ENCODE measurements at places on chromosomes 12 and 14. TPM values are rescaled to one million over a fixed set of nuclear protein-coding genes. Genes with fewer than 3 reads are reported as not detected.

DNA sequence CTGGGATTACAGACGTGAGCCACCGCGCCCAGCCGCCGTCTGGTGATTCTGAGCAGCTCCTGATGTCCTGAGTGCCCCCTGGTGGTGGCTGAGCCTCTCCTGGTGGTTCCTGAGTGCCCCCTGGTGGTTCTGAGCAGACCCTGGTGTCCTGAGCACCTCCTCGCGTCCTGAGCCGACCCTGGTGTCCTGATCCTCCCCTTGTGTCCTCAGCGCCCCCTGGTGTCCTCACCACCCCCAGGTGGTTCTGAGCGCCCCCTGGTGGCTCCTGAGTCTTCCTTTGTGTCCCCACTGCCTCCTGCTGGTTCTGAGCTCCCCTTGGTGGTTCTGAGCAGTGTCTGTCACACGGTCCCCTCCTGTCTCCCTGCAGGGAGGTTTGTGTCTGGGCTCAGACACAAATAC lies 1304.9 kb downstream of the TMEM121 start:
- no peak for DNase-seq

DNA sequence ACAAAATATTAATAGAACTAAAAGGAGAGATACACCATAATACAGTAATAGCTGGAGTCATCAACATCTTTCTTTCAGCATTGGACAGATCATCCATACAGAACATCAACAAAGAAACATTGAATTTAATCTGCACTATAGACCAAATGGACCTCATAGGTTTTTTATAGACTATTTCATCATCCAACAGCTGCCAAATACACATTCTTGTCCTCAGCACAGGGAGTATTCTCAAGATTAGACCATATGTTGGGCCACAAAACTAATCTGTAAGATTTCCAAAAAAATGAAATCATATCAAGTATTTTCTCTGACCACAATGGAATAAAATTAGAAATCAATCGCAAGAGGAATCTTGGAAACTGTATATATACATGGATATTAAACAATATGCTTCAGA lies 86.9 kb downstream of the FSCB start:
- peak; percentile 44 for DNase-seq

- no peak for DNase-seq
These were observed 111.5 kb upstream of the ATXN7L3B start for GRCh38 chr12:74426091-74426490.

- peak; percentile 31 for DNase-seq
These were observed 5.7 kb upstream of the KLRK1 start for GRCh38 chr12:10395390-10395998.

DNA sequence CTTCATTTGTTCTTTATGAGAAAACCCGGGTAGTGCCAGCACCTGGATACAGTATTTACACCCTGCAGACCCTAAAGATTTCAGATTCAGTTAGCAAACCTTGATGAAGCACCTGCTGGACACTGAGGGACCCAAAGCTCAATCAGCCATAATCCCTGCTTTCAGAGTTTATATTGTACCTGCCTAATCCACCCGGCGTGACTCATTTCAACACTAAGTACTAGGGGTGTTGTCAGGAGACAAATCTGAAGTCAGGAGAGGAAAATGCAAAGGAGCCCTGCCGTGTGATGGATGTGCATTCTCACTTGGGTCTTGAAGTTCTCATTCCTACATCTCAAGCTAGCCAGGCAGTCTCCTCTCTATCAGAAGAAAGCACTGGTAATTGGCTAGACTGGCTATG lies 176.7 kb upstream of the BCL2L14 start:
- no peak for DNase-seq

- DNase-seq: no peak
These were observed 175.3 kb downstream of the KIF26A start for GRCh38 chr14:104313674-104314073.

- no peak for DNase-seq
These were observed 130.8 kb downstream of the LLPH start for GRCh38 chr12:65999564-66000280.

ZDHHC22 gene
- polyA plus RNA-seq: not detected

DNA sequence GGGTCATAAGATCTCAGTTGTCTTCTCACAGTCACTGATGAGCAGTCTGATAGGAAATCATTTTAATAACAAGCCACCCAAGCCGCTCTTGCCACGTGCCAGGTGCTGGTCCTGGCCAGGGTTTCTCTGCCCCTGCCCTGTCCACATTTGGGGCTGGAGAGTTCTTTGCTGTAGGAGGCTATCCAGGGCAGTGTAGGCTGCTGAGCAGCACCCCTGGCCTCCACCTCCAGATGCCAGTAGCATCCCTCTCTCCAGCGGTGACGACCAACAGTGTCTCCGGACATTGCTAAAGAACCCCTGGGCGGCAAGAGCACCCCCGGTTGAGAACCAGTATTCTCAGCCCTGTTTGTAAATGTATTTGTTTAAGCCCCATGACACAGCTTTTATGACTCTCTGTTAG lies 243.7 kb downstream of the GLT1D1 start:
- no peak for DNase-seq

OTX2 gene
- not detected for polyA plus RNA-seq

DNA sequence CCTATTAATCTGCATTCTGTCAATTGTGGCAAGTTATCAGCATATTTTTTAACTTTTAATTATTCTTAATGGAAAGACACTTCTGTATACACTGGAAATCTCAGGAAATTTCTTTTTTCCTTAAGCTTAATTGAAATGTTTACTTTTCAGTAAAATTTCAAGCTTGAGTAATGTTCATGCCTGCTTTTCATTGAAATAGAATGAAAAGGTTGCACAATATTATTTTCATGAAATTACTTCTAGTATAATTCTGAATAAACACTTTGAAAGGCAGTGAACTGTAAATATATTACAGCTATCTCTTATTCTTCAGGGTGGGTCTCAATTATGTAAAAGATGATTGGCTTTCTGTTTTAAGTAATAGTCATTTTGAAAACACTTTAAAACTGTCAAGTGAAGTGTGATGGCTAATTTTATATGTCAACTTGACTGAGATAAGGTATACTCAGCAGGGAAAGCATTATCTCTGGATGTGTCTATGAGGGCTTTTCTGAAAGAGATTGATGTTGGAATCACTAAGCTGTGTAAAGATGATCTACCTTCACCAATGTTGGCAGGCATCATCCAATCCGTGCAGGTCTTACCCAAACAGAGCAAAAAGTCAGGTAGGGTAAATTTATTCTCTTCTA lies 29.9 kb downstream of the CLEC2D start:
- no peak for DNase-seq

DNA sequence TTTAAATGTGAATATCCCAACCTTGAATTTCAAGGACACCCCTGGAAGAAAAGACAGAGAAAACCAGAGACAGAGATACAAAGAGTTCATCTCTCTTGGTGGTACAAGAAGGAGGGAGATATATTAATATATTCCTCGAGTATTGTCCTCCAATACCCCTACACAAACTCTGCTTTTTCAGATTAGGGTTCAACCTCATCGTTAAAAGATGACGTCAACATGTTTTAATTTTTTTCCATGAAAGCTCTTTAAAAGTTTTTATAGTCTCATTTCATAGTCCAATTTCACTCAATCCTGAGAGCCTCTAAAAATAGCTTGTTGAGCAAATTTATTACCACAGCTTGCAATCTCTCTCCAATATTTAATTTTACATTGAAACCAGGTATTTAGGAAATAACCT lies 19.4 kb downstream of the RHOJ start:
- DNase-seq: no peak

DNA sequence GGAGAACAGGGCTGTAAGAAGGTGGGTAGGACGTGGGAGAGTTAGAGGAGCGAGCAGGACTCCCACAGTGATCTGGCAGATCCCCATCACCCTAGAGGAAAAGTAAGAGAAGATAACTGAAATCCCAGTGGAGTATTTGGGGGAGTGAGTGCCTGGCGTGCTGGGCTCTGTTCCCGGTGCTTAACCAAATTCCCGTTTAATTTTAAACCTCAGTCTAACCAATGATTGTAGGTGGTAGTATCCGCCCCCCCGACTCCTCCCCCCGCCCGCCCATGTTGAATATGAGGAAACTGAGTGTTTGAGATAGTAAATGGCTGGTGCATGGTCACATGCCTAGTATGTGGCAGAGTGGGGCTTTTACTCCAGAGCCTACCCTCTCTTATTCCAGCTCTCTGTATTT lies 1.2 kb downstream of the TARBP2 start:
- no peak for DNase-seq

- no peak for DNase-seq
These were observed 200.0 kb downstream of the GLT1D1 start for GRCh38 chr12:129053232-129053631.

SLC4A8 gene
- 1.1 TPM for polyA plus RNA-seq

- no peak for DNase-seq
These were observed 324.8 kb downstream of the C12orf50 start for GRCh38 chr12:87704374-87704773.

DNA sequence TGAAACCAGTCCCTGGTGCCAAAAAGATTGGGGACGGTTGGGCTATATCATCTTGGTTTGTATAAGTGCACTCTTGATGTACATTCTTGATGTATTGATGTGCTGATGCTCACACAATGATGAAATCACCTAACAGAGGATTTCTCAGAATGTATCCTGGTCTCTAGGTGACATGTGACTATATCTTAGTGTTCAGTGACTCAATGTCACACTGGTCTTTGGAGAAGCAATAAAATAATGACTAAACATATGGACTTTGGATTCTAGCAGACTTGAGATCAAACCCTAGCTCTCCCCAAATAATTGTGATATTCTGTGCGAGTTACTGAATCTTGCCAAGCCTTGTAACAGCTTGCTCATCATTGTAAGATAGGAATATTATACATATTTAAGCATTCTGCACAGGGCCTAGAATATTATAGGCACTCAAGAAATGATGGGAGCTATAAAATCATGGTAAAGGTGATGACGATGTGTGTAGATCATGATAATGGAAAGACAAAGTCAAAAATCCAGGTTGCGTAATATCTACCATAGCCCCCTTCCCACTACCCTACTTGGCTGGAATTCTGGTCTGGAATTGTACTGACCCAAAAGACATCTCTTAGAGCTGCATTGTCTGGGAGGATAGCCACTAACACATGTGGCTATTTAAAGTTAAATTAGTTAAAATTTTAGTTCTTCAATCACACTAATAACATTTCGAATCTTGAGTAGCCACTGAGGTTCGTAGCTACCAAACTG lies 117.6 kb upstream of the PWP1 start:
- DNase-seq: no peak

- no peak for DNase-seq
These were observed 96.0 kb upstream of the TMTC1 start for GRCh38 chr12:29879606-29880308.

DNA sequence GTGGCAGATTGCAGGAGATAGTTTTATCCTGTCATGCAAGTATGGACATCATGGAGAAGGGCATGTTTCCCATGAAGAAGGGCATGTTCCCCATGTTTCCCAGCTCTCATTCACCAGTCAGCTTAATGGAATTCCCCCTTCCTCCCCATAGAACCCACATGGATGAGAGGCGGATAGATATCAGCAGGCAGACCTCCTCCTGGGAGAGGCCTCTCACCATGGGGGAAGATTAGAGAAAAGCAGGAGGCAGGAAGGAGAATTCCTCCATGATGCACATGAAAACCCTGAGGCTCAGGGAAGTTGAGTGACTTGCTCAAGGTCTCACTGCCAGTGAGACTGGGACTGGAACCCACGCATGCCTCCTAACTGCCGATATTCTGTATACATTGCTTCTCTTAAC lies 92.9 kb upstream of the FOXN3 start:
- no peak for DNase-seq

GRCh38 chr12:111471236-111471635 lies 65.5 kb downstream of the SH2B3 start:
- DNase-seq: no peak

GRCh38 chr12:103924761-103925641 lies 5.2 kb upstream of the HSP90B1 start:
- DNase-seq: no peak

GRCh38 chr12:2451025-2451424 lies 343.7 kb upstream of the FKBP4 start:
- DNase-seq: no peak

DNA sequence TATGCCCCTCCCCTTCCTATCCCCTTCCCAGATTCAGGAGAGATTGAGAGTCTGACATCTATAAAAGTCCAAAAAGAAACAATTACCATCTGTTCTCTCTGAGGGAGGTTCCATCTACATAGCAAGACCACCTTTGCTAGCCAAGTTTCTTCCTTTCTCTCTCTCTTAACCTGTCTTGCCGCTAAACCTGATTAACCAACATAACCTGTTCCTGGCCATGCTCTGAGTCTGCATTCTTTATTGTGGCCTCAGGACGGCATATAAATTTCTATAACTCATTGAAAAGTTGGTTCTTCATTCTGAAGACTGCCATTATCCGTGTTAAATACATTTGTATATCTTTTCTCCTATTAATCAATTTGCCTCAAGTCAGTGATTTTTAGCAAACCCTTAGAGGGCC lies 594.0 kb downstream of the KCNH5 start:
- DNase-seq: peak; percentile 21

GRCh38 chr14:57246933-57247657 lies 21.6 kb downstream of the EXOC5 start:
- DNase-seq: no peak

RAPGEF3 gene
- 33.1 TPM for polyA plus RNA-seq

DNA sequence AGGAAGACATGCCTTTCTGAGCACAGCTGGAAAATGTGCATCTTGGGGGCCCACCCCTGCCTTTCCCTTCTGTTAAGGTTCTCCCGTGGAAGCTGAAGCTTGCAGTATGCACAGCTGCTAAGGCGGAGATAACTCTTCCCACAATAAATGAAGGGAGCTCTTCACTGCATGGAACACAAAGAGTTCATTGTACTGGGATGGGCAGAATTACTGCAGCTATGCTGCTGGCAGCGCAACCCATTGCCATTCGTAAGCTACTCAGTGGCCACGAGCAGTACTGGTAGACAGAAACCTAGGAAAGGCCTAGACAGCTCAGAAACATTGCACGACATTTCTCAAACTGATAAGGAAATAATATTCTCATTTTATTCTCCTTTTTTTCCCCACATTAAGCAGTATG lies 310.2 kb downstream of the MDGA2 start:
- peak; percentile 13 for DNase-seq

- no peak for DNase-seq
These were observed 39.4 kb upstream of the FBRSL1 start for GRCh38 chr12:132450418-132451171.

BIN2 gene
- 3.4 TPM for polyA plus RNA-seq

DNA sequence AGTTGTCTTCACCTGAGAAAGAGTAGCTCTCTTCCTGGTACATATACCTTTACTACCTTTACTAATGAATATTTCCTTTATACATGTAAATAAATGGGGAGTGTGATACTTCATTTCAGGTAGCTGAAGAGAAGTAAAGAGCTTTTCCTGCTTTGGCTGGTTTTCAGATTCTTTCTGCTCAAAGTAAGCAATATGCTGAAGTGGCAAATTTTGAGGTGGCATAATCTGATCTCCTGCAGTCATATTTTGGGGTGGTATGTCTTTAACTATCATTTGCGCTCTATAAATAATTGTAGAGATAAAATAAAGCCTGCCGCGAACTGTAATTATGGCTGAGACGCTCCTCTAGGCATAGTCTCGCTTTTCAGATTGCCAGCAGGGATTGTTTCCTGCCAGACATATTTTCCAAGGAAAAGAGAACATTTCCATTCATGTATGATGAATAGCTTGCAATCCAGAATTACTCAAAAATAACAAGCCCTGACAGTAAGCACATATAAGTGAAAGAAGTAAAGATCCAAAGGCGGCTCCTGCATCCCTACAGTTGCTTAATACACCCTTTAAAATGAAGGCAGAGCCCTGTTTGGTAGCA lies 200.7 kb downstream of the C12orf50 start:
- no peak for DNase-seq

GRCh38 chr14:99181241-99181640 lies 90.8 kb downstream of the BCL11B start:
- DNase-seq: no peak
